ENCODE measurements at places on chromosomes 3 and 15.

GRCh38 chr15:68822818-68823217 lies 2.1 kb upstream of the ANP32A start:
- no peak for DNase-seq

DNA sequence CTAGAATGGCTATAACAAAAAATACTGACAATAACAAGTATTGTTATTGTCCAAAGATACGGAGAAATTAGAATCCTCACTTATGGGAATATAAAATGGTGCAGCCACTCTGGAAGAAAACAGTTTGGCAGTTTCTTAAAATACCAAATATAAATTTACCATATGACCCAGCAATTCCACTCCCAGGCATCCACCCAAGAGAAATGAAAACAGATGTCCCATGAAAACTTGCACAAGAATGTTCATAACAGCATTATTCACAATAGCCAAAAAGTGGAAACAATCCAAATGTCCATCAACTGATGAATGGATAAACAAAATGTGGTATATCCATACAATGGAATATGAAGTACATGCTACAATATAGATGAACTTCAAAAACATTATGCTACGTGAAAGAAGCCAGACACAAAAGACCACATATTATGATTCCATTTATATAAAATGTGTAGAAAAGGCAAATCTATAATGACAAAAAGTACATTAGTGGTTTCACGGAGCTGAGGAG lies 9.4 kb downstream of the AAGAB start:
- no peak for DNase-seq

GRCh38 chr3:78481050-78481449 lies 1286.7 kb downstream of the ROBO1 start:
- no peak for DNase-seq

DNA sequence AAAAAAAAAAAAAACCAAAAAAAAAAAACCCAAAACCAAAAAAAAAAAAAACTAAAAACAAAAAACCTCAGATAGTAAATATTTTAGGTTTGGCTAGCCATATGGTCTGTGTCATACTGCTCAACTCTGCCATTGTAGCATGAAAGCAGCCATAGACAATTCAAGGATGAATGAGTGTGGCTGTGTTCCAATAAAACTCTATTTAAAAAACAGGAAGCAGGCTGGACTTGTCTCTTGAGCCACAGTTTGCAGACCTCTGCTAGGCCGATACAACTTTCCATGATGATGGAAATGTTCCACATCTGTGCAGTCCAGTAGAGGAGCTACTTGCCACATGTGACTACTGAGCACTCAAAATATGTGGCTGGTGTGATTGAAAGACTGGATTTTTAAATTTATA lies 11.1 kb downstream of the EFCAB12 start:
- DNase-seq: no peak

Measured in activated T-cell treated with anti-CD3 and anti-CD28 coated beads for 24 hours (primary cell).